Hematopoietic multipotent progenitor cell treated with erythropoietin and hydrocortisone succinate and interleukin-3 and kit ligand, for 4 days (in vitro differentiated cells): ENCODE measurements at places on chromosomes 2 and 18.

DNA sequence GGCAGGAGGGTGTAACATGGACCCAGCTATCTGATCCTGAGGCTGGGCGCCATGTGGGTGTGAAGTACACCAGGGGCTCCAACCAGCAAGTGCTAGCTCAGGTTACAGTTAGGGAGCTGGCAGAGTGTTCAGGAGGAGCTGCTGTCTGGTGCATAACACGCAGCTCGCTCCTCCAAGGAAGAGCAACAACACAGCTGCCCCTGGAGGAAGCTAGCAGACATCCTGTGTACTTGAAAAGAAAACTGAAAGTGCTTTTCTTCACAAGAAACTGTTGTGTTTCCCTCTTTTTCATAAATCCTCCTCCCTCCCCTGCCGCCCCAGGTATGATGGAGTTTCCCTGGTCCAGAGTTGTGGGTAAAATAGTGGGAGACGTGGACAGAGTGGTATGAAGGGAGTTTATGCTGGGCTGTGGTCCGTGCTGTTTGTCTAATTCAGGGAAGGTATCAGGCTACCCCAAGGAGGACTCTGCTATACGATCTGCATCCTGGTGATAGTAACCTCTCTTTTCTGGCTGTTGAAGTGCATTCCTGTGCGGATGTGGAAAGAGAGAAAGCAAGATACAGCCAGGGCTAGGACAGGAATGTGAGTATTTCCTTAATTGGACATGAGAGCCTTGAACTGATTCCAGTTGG is 6.1 kb upstream of the LBH start:
- DNase-seq = peak; percentile 76

- DNase-seq = peak; percentile 49
These were observed 779 bp downstream of the DGKD start for GRCh38 chr2:233354971-233355574.

DNA sequence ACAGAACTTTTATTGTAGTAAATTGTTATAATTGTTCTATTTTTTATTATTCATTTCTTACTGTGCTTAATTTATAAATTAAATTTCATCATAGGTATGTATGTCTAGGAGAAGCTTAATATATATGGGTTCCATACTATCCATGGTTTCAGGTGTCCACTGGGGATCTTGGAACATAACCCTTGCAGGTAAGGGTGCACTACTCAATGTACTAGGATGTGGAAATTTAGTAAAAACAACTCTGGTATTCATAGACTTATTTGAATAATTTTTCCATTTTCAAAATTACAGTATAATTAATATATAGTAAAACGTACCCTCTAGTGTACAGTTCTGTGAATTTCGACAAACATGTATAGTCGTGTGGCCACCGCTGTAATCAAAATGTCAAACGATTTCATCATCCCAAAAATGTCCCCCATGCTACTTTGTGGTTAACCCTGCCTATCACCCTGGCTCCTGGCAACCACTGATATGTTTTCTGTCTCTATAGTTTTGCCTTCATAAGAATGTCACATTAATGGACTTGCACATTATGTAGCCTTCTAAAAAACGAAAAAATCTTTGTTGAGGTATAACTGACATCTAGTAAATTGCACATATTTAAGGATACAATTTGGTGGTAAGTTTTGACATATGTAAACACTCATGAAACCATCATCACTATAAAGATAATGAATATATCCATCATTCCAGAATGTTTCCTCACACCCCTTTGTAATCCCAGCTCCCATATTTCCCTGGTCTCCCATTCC is 45.7 kb downstream of the ARL5A start:
- peak; percentile 90 for DNase-seq

GRCh38 chr18:23539296-23539695 is 36.0 kb downstream of the RMC1 start:
- no peak for DNase-seq

DNA sequence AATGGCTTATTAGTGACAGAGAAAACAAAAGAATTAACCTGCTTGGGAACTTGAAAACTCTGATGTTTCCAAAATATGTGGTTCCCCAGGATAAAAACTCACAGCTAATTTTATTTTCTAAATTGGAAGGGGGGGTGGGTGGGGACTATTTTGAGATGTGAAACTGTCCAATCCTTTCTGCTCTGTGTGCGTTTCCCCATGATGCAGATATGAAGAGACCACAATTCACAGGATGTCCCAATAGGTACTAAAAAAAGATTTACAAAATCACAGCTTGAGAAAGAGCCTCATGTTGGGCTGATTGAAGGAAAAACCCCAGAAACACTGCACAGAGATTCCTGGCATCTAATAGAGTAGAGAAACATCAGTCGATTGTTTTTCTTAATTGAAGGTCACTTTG is 273.2 kb downstream of the ARHGAP15 start:
- DNase-seq = no peak

- DNase-seq = peak; percentile 68
These were observed 11.4 kb downstream of the ID2 start for GRCh38 chr2:8693157-8693821.

DNA sequence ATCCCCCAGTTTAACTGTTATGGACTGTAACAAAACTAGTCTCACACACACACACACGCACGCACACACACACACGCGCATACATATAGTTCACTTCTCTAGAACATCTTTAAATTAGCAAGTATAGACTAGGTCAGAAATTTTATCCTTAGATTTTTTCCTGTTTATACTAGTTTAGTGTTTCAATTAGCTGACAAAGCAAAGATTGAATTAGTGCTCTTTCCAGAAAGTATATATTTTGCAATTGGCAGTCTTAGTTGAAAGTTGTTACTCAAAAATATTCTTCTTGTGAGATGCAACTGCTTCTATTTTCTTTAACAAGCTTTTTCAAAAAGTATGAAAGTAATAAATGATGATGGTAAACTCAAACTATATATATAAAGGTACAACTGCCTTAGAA is 22.5 kb downstream of the PLEKHA3 start:
- DNase-seq = no peak

DNA sequence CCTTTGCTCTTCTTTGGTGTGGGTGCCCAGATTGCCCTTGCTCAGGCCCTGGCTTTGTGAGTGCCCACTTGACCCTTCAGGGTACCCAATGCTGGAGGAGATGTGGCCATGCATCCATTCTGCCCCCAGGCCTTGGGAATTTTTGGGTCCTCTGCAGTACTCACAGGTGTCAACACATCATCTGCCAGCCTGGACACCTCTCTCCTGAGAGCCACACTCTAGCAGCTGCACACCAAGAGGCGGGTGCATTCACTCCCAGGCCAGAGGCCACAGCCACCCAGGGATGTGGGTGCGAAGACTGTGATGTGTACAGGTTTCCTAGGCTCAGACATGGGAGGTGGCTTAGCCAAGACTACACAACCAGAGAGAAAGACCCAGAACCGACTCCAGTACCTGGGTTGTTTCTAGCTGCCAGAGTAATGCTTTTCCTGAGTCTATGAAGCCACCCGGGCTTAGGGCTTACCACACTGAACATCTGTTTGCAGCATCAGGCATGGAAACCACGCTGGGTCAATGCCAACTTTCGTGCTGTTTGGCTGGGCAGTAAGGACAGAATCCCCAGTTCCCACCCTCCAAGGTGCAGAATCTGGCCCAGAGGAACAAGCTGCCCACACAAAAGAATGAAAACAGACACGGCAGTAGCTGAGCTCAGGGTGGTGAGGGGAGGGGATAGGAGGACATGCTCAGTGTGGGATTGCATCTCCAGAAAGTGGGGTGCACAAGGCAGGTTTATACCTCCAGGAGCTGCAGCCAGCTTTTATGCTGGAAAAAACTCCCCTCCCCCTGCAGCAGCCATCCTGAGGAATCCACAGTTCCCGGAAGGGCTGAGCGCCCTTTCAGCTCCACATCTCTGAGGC is 40.1 kb downstream of the KCNF1 start:
- DNase-seq = no peak

- no peak for DNase-seq
These were observed 326.0 kb upstream of the MGAT5 start for GRCh38 chr2:133927894-133928293.

DNA sequence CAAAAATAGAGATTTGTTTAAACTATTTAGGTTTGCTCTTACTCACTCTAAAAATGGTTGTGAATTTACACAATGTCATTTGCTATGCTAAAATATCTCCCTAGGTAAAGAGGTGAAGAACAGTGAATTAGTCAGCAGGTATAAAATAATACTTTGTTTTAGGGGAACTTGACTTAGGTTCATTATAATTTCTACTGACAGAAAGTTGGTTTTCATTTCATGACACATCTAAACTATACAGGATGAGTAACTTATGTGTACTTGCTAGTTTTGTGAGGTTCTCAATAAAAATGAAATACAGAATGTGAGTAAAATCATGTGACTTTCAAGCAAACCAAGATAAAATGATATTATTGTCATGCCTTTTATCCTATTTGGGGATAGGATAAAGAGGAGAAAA is 66.0 kb downstream of the DIS3L2 start:
- DNase-seq = no peak

DNA sequence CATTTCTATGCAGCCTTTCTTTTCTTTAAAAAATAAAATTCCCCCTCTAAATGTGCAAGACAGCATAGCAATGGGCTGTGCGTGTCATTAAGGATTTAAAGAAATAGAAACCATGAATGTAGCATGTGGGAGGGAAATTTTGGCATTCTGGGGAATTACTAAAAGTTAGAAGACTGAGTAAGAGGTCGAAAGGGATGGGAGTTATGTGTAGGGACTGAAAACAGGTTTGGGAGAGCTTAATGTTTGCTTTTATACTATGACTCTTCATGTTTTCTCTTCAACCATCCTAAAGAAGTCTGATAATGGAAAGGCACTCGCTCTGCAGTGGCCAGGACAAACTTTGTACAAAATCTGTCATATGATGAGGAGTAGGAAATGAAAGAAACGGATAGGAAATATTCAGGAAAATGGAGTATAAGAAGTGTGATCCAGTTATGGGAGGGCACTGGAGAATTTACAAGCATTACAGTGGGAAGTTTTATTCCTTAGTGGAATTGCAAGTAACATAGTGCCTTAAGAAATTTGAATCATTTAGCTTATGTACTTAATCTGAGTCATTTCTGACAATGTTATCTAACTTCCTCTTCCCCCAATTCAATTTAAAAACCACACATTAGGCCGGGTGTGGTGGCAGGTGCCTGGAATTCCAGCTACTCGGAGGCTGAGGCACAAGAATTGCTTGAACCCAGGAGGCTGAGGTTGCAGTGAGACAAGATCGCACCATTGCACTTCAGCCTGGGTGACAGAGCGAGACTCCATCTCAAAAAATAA is 20.6 kb downstream of the TMEM87B start:
- DNase-seq = peak; percentile 42

GRCh38 chr2:236107536-236107935 is 60.6 kb downstream of the GBX2 start:
- no peak for DNase-seq

DNA sequence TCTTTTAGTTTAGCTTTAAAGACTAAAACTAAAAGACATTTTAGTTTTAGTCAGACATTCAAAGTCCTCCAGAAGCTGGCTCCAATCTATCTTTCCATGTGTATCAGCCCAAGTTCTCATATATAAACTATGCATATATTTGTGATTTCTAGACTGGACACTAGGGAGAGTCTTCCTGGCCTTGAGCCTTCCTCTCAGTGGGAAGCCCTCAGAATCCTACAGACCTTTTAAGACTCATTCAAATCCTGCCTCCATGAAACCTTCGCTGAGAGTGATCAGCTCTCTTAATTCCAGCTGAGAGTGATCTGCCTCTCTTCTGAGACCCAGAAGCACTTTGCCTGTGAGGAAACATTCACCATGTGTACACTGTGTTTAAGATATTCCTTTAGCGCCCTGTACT is 452.7 kb downstream of the TGIF1 start:
- no peak for DNase-seq

- DNase-seq = no peak
These were observed 50.3 kb upstream of the APCDD1 start for GRCh38 chr18:10404168-10404567.

DNA sequence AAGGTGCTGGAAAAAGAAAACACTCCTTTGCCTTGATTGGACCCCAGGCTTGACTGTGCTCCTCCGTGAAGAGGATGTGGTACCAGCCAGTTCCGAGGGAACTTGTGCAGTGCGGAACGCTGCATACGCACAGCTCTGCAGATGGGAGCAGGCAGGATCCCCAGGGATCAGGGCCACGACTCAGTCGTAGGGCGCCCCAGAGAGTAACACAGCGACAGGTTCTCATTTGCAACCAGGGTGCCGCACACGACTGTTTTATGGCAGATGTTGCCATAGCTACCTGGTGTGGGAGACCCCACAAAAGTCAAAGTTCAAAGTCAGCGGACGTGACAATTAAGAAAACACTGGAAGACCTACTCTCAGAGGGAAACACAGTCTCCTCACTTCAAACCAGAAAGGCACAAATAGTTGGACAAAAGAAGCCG is 779 bp downstream of the MALL start:
- no peak for DNase-seq

- DNase-seq = no peak
These were observed 1.4 kb downstream of the SMC6 start for GRCh38 chr2:17752246-17752645.

- DNase-seq = no peak
These were observed 3.1 kb upstream of the OR6B2 start for GRCh38 chr2:240033330-240033678.

- peak; percentile 22 for DNase-seq
These were observed 52.8 kb upstream of the IL1RL1 start for GRCh38 chr2:102258386-102259074.

GRCh38 chr18:36580266-36580665 is 248.5 kb downstream of the TPGS2 start:
- DNase-seq = no peak

- no peak for DNase-seq
These were observed 23.6 kb upstream of the MRPL33 start for GRCh38 chr2:27747827-27748352.

- no peak for DNase-seq
These were observed 926.4 kb upstream of the FANCL start for GRCh38 chr2:59167514-59167913.

DNA sequence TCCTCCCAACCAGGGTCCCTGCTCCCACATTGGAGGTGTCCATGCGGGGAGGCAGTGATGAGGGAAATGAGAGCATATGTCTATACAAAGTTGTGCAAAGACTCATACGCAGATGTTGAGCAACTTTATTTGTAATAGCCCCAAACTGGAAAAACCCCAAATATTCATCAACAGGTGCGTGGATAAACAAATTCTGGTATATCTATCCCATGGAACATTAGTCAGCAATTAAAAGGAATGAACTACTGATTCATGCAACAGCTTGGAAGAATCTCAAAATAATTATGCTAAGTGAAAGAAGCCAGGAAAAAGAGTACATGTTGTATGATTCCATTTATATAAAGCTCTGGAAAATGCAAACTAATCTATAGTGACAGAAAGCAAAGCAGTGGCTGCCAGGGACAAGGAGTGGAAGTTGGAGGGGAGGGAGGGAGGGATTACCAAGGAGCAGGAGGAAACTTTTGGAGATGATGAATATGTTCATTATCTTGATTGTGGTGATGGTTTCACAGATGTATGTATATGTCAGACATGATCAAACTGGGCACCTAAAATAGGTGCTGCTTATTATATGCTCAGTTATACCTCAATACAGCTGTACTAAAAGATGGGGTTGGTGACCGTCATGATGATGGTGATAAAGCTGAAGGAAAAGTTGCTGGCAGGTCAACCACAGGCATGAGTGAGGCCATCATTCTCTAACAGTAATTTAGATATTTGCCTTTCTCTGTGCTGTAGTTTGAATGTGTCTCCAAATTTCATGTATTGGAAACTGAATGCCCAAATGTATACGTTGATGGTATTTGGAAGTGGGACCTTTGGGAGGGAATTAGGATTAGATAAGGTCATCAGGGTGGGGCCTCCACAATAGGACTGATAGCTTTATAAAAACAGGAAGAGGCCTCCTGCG is 270.9 kb downstream of the CYP26B1 start:
- DNase-seq = no peak
